ENCODE measurements at places on chromosomes 12 and 14.

- DNase-seq: no peak
Observed at GRCh38 chr14:57150449-57150848, 118.3 kb downstream of the EXOC5 start.

- no peak for DNase-seq
Observed at GRCh38 chr12:28104316-28104715, 85.9 kb upstream of the CCDC91 start.

- DNase-seq: no peak
Observed at GRCh38 chr12:116539361-116539771, 19.8 kb upstream of the MAP1LC3B2 start.

- DNase-seq: no peak
Observed at GRCh38 chr12:100142851-100143559, at the start of gene BLTP3B. TSS of gene BLTP3B (minus strand) at chr12:100142874. CDS start at chr12:100142635, 239 bp downstream.

- DNase-seq: no peak
Observed at GRCh38 chr12:120365675-120366340, 3.2 kb downstream of the MSI1 start.

DNA sequence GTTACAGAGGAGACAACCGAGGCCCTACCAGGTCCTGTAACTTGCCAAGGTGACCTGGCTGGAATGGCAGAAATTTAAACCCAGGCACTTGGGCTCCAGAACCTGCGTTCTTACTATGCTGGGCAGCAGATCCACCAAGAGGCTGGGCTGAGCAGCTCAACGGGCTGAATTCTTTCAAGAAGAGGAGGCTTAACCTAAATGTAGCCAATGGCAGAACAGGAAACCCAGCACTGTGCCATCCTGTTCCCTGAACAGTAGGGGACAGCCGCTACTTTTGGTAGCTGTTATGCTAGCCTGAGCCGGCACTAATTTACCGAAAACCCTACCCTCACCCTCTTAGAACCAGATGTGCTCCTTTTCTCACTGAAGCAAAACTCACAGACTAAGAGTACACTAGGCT, 86.1 kb downstream of the ACTN1 start:
- DNase-seq: no peak

GRCh38 chr14:95174184-95174792, 17.0 kb upstream of the DICER1 start:
- no peak for DNase-seq

DNA sequence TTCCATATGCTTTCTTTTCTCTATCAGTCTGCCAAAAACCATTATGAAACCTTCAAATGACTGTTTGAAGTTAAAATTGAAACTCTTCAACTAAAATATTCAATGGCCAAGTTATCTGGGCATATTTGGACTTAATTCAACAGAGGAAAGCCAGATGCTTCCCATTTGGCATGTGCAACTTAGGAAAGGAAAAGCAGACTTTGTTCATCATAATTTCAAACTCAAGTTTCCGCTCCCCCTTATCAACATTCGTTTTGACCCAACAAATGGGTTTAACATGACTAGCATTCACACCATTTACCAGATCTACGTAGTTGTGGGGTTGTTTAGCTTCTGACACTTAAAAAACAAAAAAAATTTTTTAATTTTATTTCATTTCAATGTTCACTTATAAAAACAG, 75.7 kb downstream of the PLEKHG7 start:
- DNase-seq: no peak

DNA sequence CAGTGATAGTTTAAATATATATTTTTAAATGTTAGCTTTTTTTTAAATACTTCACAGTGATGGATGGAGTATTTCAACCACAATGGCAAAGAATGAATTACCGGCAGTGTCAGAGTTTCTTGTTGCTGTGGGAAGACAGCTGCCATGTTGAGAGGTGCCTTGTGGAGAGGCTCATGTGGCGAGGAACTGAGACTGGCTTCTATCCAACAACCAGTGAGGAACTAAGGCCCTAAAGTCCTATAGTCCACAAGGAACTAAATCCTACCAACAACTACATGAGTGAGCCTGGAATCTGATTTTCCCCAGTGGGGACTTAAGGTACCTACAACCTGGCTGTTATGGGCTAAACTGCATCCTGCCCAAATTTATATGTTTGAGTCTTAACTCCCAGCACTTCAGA, 220.2 kb upstream of the PLEKHG7 start:
- no peak for DNase-seq

GRCh38 chr12:122999196-122999946, 18.9 kb downstream of the ARL6IP4 start:
- no peak for DNase-seq

GRCh38 chr12:107564946-107565345, 120.7 kb upstream of the PWP1 start:
- DNase-seq: no peak

- DNase-seq: no peak
Observed at GRCh38 chr12:87801860-87802720, 227.1 kb downstream of the C12orf50 start.

DNA sequence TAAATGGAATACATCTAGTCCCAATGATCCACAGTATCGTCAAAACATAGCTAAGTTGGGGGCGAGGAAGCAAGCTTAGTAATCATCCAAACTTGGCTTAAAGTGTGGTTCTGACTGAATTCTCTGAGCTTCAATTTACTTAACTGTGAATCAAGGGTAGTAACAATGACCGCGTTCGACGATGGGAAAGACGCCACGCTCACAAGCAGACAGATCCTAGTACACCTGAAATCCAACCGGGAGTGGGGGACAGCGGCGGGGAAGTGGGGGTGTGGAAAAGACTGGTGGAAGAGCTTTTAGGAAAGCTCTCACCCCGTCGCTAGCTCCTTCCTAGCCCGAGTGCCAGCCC, 433 bp downstream of the COX16 start:
- DNase-seq: peak; percentile 21

GRCh38 chr14:51674294-51675002, 22.7 kb downstream of the FRMD6 start:
- no peak for DNase-seq

- no peak for DNase-seq
Observed at GRCh38 chr14:20429801-20430669, 5.9 kb downstream of the KLHL33 start.

- no peak for DNase-seq
Observed at GRCh38 chr14:24940213-24940783, 109.6 kb downstream of the STXBP6 start.

- DNase-seq: no peak
Observed at GRCh38 chr14:68214431-68214830, 394.9 kb downstream of the RAD51B start.

- peak; percentile 1 for DNase-seq
Observed at GRCh38 chr14:33375786-33376185, 437.1 kb downstream of the NPAS3 start.

DNA sequence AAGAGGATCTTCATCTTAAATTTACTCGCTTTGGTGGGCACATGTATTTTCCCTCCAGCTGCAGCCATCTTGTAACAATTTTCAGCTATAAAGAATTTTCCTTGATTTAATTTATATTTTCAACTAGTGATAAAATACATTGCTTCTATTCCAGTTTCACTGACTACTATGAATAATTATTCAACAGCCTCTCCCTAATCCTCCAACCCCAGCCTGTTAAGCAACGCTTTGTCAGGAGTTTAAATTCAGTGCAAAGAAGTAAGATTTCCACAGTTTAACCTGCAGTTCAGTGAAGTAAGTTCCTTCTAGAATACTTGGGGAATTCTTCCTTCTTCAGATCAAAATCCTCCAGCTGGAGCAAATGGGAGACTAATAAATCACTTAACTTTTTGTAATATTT, 180.2 kb downstream of the MSRB3 start:
- DNase-seq: no peak

GRCh38 chr12:58309806-58310205, 368.4 kb downstream of the ATP23 start:
- no peak for DNase-seq

GRCh38 chr14:50069325-50069724, 47.0 kb downstream of the VCPKMT start:
- no peak for DNase-seq

GRCh38 chr12:50394469-50395029, 1.9 kb downstream of the FAM186A start:
- DNase-seq: no peak

GRCh38 chr12:94812345-94812744, 162.0 kb upstream of the TMCC3 start:
- no peak for DNase-seq
